ENCODE measurements at places on chromosomes 2 and 18.

DNA sequence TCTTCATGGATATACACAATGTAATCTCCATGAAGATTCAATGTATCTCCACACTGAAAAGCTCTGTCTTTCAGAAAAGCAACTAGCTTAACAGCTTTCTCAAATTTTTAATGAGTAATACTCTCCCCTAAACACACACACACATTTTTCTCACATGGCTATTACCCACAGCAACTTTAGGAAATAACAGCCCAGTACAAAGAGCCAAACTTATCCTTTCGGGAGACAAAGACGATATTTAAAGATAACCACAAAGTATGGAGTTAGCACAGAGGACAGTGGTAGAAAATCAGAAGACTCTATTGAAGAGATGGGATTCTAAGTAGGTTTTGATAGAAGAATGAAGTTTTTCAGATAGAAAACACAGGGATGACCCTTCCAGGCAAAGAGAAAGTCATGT is 394.9 kb upstream of the TRIB2 start:
- DNase-seq: no peak

DNA sequence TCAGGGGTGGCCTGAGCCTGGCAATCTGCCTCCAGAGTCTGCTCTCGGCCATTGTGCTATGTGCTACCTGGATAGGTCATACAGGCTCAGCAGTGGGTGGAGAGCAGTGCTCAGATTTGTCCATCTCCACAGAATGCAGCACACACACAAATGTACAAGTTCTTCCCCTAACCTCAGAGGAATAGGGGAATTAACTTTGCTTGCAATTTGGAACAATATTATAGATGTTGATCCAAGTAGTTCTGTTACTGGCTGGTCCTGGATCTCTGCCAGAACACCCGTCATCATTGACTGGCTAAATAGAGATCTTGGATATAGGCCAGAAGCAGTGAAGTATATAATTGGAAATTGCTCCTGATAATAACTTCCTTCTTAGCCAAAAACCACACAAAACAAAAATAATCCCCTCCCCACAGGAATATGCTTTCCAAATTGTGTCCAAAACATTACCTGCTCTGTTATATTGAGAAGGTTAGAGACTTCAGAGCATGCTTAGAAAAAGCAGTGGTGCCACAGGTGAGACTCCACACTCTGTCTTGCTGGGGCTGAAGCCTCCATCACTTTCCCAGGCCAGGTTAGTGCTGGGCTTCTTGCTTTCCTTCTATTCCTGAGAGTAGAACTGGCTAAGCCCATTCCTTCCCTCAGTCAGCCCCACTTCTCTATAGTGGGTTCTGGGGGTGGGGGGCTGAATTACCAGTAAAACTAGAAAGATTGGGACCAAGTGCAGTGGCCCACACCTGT is 38.8 kb downstream of the NCAPH start:
- DNase-seq: no peak

DNA sequence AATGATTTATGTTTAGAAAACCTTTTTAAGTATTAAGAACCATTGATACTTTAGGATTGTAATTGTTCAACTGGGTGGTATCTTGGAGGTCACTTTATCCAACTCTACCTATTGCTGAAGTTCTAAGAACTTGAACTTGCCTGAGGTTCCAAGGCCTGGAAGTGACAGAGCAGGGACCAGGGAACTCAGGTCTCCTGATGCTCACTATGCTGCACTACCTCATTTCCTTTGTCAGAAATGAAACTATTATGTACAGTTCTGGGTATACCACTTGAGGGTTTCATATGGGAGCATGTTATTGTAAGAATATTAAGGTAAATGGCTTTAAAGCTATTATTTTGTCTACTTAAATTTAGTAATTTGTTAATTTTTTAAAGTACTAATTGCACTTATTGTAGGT is 3.0 kb downstream of the MBD5 start:
- DNase-seq: no peak

- no peak for DNase-seq
These were observed 383.6 kb downstream of the PIK3C3 start for GRCh38 chr18:42338683-42339082.

DNA sequence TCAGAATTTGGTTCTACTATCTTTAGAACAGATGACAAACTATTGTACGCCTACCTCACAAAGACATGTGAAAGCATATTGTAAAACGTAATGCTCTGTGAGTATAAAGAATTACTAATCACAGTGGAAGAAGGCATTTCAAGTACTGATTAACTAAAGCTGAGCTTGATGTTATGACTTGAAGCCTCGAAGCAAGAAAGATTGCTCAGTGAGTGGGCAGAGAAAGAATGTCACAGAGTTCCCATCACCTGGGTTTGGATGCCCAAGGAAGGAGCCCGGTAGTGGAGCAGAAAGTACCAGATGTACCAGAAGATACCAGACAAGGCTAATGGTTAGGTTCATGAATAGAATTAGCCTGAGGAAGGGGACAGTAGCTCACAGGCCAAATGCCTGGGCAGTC is 39.5 kb upstream of the FAM110C start:
- no peak for DNase-seq

- no peak for DNase-seq
These were observed 40.6 kb upstream of the MAP2 start for GRCh38 chr2:209383212-209383611.

DNA sequence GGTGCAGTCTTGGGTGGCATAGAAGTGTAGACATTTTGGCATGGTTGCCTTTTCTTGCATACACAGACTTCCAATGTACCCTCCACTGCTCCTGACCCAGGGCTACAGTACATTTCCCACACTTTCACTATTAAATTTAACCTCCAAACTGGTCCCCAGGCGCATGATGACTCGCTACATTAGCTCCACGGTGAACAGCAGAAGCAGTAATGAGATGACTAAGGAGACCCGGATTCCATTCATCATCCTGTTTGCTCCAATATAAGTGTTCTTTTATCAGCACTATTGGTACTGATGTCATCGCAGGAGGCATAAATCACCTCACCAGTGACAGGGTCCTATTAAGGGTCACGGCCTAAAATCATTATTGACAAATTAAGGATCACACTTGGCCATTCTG is 316.5 kb downstream of the EN1 start:
- DNase-seq: no peak

GRCh38 chr2:131050896-131051295 is 42.4 kb downstream of the FAM168B start:
- DNase-seq: no peak

- DNase-seq: no peak
These were observed 212.3 kb downstream of the CDH20 start for GRCh38 chr18:61545281-61546245.

- DNase-seq: no peak
These were observed 344.1 kb upstream of the PLGLB2 start for GRCh38 chr2:87403893-87404175.

GRCh38 chr2:98433363-98433964 is 11.2 kb upstream of the INPP4A start:
- no peak for DNase-seq

DNA sequence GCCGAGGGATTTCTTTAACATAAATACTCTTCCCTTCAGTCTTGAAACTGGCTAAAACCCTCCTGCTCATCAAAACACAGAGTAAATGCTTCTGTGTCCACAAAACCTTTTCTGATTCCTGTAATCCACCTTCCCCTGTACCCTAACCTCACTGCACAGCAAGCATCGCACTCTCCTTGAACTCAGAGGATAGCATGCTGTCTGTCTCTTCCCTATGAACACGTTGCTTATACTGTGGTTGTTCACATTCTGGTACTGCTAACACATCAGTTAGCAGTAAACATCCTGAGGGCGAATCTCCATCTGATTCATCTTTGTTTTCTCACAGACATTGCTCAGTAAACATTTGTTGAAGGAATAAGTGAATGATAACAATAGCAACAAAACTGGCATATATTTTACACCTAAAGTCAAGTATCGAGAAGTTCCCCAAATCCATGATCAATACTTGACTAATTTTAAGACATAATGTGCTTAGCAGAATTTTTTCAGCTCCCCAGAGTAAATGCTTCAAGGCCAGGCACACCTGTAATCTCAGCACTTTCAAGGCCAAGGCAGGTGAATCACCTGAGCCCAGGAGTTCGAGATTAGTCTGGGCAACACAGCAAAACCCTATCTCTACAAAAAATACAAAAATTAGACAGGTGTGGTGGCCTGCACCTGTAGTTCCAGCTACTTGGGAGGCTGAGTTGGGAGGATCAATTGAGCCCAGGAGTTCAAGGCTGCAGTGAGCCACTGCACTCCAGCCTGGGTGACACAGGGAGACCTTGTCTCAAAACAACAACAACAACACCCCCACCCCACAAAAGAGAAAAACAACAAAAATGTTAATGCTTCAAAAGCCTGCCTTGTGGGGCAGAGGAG is 45.6 kb upstream of the LPIN2 start:
- DNase-seq: no peak

DNA sequence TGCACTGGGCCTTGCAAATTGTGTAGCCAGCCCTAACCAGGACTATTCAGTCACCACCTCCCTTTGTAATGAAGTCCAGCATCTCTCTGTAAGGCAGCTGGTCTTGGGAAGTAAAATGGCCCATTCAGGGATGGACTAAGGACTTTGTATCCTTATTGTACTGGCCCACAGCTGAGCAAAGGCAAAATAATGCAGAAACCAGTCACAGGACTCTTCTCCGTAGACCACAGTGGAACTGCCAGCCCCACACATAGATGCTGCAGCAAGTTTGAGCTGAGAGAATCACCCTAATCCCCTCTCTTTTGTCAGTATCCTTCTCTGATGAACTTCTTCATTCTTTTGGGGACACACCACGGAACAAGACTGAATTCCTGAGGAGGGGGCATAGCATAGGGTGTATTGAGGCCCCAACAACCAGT is 73.6 kb upstream of the RTN4 start:
- no peak for DNase-seq

GRCh38 chr2:221518935-221519625 is 53.0 kb downstream of the EPHA4 start:
- DNase-seq: no peak

GRCh38 chr2:121103960-121104359 is 181.0 kb downstream of the TFCP2L1 start:
- no peak for DNase-seq

- DNase-seq: no peak
These were observed 330.7 kb downstream of the PDE11A start for GRCh38 chr2:177741866-177742265.

DNA sequence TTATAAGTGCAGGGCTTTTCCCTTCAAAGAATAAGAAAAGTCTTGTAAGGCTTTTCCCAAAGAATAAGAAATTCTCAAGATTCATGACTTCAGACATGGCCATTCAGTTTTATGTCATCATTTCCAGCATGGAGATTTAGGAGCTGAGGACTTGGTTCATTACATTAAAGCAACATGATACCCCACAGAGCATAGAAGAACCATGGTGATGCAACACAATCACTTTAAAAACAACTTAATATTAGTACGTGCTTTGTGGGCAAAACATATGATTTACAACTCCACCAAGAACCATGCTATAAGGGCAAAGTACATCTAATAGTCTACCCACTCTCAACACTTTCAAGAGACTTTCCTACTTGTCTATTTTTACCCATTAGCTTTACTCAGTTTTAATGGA is 214.4 kb downstream of the SRBD1 start:
- no peak for DNase-seq

- no peak for DNase-seq
These were observed 1.4 kb upstream of the FAM161A start for GRCh38 chr2:61855318-61855613.

DNA sequence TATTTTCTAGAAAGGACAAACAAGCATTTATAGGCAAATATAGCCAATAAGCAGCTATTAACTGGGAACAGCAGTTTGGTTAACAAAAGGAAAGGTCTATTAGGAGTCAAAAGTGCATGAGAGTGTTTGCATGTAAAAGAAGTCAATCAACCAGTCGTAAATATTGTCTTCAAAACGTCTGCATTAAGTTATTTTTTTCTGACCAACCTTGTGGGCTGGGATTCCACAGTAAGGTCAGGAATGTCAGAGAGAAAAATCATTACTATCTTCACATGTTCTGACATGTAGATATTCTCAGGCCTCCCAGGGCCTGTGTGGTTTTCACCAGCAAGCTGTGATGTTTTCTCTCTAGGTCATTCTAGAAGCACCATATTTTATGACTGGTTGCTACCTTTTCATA is 922.5 kb downstream of the SUCLG1 start:
- no peak for DNase-seq

DNA sequence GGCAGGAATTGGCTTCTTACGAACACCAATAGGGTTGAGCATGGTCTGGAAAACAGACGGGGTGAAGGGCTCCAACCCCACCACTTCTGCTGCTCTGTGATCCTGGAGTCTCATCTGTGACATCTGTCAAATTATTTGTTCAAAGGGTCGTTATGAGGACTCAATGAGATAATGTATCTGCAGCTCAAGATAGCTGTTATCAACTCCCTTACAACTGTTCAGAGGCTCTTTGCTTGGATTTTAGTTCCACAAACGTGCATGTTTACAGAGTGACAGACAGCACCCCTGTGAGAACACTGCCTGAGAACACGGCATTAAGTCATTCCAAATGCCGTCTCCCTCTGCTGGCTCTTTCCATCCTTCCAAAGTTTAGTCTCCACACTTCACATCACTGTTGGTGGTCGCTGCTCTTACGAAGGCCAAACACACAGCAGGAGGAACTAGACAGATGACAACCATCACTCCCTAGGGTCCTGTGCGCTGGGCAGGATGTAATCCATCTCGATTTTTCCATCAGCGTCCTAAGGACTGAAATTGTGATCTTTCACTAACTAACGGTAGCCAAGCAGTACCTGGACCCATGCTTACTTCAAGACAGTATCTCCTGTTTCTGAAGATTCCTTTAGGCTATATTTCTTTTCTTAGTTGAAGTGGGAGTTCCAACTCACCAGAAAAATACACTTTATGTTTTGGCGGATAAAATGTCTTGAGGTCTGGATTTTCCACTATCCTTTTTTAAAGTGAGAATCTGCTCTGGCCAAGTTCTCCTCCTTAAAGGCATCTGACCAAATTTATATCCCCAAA is 220.3 kb downstream of the ANAPC1 start:
- DNase-seq: no peak

- DNase-seq: peak; percentile 15
These were observed 44.8 kb downstream of the SETBP1 start for GRCh38 chr18:44725300-44726058.

GRCh38 chr2:106843910-106844250 is 42.1 kb downstream of the ST6GAL2 start:
- no peak for DNase-seq

DNA sequence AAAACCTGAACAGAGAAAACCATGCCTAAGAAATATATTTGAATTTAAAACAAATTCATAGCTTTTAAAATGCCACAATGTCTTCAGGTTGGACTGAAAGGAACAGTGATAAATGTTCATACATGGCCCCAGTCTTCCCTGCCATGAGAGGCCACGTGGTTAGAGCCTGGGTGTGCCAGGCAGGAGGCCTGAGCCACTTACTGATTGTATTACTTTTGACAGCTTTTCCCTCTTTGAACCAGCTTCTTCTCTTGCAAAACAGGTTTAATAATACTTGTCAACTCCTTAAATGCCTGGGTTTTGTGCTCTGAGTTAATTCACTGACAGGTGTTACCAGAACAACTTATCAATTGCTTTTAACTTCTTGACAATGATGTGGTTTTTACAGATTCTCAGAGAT is 27.0 kb downstream of the RBKS start:
- DNase-seq: no peak

DNA sequence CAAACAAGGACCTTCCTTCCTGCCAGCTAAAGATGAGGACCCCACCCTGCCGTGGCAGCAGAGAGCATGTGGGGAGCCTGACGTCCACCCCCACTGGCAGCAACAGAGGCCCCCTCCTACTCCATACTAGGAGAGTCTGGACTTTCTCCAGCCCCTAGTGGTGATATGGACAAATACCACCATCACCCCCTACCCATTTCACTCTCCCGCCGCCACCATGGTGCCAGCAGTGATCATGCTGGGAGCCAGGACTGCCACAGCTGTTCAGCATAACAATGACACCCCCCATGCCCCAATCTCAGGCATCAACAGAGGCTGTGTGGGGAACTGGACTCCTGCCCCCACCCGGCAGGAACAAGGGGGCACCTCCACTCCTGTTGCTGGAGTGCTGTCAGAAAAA is 42.7 kb upstream of the ATP9B start:
- DNase-seq: no peak

Measured in stimulated activated CD4-positive, alpha-beta T cell treated with anti-CD3 and anti-CD28 coated beads, Interleukin-1b, Interleukin-23, amount 100 ng/mL, for 1 hour (primary cell).